Epithelial cell of alveolus of lung (primary cell): ENCODE measurements at places on chromosomes 11 and 22. TPM values are rescaled to one million over a fixed set of nuclear protein-coding genes. Genes with fewer than 3 reads are reported as not detected.

The TRIM6 gene
- total RNA-seq: 2.6 and 5.6 TPM in 2 replicates

The LGR4 gene
- total RNA-seq: 5.3 and 8.6 TPM in 2 replicates

The NCAM1 gene
- total RNA-seq: 10.1 and 11.4 TPM in 2 replicates

The ART5 gene
- total RNA-seq: 0.52 and 6.8 TPM in 2 replicates

The PATE4 gene
- total RNA-seq: not detected in 2 replicates

The UBQLNL gene
- total RNA-seq: 0.13 and 0.40 TPM in 2 replicates

The ASCL2 gene
- 1.2 TPM in 1 of 2 replicates, not detected in the other for total RNA-seq

The BTG4 gene
- 0.13 TPM in 1 of 2 replicates, not detected in the other for total RNA-seq

The HEPHL1 gene
- total RNA-seq: not detected in 2 replicates

The EIF3L gene
- 467 and 631 TPM in 2 replicates for total RNA-seq

The RTN4R gene
- total RNA-seq: 0.32 and 0.91 TPM in 2 replicates

The GAL3ST1 gene
- total RNA-seq: not detected in 2 replicates

The AGBL2 gene
- 0.64 and 0.78 TPM in 2 replicates for total RNA-seq

The SHANK3 gene
- total RNA-seq: 1.2 and 4.2 TPM in 2 replicates

The CDC45 gene
- 8.1 and 28.2 TPM in 2 replicates for total RNA-seq

The NAALADL1 gene
- 38.9 and 41.3 TPM in 2 replicates for total RNA-seq
